ENCODE measurements at places on chromosomes 1 and 21. TPM values are rescaled to one million over a fixed set of nuclear protein-coding genes. Genes with fewer than 3 reads are reported as not detected.

The RIMS3 gene
- 3.6 TPM for total RNA-seq

The CD52 gene
- 0.55 TPM for total RNA-seq

The TMEM125 gene
- total RNA-seq, result 3.0 TPM

The MPZ gene
- total RNA-seq, result 0.86 TPM

The CNTN2 gene
- total RNA-seq, result not detected

The OLIG1 gene
- not detected for total RNA-seq

The PLOD1 gene
- total RNA-seq, result 117 TPM

The NCMAP gene
- not detected for total RNA-seq

Measured in hair follicular keratinocyte (primary cell).